ENCODE measurements at places on chromosomes 1 and 21.

DNA sequence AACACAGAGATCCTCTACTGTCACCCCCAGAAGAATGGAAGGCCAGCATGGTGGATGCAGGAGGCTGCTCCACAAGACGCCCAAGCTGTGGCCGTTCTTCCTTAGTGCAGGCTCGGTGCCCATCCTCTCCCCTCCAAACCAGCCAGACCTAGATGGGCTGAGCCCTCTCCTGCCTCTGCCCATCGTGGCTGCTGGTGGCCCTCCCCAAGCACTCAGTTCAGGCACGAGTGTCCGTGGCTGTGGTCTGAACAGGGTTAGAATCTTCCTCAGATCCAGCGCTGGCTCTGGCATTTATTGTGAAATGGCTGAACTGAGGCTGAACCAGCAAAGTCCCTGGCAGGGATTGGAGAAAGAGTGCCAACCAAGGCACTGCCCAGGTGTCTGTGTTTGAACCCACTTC is 59.5 kb downstream of the TRIM11 start:
- no peak for DNase-seq

DNA sequence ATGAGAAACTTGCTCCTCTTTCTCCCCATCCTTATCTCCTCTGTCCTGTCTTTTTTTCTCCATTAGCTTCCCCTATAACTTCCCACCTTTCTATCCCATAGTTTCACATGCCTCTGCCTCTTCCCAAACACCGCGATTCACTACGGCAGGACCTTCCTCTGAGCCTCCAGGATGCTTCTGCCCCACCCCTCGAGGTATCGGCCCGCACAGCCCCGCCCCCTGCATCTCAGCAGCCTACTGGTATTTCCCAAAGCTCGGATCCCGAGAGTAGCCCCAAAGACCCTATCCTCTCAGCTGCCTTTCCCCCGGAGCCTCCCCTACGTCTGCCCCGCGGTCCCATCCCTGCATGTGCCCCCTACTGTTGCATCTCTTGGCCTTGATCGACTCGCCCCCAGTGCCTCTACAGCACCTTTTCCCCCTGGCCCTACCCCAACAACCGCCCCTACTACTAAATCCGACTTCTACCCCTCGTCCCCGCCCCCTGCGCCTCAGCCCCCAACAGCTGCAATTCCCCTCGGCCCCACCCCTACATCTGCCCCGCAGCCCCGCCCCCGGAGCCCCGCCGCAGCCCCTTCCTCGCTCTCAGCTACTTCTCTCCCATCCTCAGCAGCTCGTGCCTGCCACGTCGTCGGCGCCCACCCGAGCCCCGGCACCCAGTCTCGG is 512 bp downstream of the PIAS3 start:
- DNase-seq: no peak

GRCh38 chr1:117013309-117013858 is 11.8 kb downstream of the CD101 start:
- DNase-seq: no peak

- DNase-seq: no peak
Measured at GRCh38 chr1:206445116-206445515, 25.2 kb upstream of the IKBKE start.

DNA sequence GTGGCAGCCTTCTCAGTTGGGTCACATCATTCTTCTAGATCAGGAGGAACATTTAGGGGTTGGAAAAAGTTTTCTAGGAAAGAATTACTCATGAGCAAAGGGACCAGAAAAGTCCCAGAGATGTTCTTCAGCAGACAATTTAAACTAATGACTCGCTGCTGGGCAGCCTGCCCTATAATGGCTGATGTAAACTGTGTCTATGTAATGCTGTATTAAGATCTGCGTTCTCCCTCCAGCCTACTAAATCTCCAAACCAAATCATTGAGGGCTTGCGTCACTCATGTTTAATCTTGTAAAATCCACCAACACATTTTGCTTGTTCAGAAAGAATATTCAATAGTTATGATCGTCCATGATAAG is 92.1 kb downstream of the LRRC8C start:
- DNase-seq: no peak

DNA sequence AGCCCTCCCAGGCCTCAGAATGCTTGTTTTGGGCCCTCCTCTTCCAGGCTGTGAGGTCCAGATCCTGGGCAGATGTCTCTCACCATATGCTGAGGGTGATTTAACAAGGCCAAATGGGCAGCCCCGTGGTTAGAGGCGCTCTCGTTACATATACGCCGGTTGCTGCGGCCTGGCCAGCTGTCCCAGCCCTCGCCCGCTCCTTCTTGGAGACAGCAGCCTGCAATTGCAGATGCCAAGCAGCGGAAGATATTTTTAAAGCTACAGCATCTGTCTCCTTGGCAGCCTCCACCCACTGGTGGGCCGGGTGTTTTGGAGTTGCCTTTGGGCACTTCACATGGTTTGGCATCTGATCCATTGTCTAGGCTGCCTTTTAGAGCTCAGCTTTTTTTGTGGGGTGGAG is 178.8 kb upstream of the NFIA start:
- peak; percentile 17 for DNase-seq

- no peak for DNase-seq
Measured at GRCh38 chr1:91278754-91279153, 125.9 kb downstream of the HFM1 start.

DNA sequence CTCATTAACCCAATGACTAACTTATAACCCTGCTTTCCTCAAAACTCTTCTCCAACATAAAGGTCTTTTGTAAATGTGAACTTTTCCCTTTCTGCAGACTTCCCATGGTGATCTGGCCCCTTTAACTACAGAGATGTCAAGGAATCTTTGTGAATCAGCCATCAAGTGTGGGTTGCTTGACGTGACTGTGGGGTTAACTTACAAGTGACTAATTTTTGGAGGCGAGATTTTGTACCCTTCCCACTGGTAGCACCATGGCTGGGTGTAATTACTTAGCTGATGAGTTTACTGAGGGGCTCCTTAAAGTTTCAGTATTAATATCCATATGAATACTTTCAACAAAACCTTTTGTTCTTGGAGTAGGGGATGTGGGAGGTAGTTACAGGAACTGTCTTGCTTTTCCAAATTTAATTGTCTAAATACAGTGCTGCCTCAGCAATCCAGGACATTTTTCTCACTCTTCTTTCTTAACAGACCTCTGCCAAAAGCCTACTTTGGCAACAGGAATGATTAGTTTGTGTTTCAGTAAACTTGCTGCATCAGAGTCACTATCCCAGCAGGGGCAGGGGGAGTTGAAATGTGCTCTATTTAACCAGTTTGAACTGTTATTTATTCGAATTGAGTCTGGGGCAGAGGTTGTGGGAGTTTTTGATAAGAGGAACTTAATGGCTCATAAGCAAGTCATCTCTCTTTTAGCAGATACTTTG is 217.3 kb upstream of the FGGY start:
- DNase-seq: no peak

DNA sequence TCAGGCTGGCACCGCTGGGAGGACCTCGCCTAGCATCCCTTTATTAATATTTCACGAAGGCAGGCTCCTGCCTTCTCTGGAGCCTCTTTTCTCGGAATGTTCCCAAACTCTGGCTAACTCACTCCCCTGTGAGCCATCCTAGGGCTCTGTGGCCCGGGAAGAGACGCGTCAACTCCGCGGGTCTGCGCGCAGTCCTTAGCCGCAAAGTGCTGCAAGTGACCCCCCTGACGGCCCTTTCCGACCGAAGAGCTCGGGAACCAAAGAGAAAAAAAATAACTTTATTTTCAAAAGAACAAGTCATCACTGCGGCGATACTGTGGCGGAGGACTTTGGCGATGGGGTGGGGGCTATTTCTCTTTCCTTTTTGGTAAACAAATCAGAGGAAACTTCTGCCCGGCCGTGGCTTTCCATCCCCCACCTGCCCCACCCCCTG is 14.6 kb downstream of the NR5A2 start:
- DNase-seq: no peak

DNA sequence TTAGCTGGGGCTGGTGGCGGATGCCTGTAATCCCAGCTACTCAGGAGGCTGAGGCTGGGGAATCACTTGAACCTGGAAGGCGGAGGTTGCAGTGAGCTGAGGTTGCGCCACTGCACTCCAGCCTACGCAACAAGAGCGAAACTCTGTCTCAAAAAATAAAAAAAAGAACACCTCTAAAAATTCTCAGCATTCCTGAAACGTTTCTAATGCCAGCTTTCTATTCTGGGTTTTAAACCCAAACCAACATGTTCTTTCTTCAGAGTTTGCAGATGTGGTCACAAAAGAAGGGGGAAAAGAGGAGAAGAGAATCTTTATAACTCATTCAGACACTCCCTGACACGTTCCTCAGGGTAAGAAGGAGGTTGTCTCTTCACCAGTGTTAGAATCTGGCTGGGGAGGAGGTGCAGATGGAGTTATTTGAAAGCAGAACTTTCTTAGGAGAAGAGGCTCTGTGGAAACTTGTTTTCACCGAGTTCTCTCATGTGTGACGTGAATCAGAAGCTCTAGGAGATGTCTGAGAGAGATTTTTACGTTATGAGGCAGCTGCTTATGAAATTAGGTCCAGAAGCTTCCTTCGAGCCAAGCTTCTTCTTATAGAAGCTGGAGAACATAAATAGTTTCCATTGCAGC is 17.8 kb upstream of the CNR2 start:
- DNase-seq: no peak

- DNase-seq: no peak
Measured at GRCh38 chr1:175270361-175270760, 77.8 kb upstream of the KIAA0040 start.

DNA sequence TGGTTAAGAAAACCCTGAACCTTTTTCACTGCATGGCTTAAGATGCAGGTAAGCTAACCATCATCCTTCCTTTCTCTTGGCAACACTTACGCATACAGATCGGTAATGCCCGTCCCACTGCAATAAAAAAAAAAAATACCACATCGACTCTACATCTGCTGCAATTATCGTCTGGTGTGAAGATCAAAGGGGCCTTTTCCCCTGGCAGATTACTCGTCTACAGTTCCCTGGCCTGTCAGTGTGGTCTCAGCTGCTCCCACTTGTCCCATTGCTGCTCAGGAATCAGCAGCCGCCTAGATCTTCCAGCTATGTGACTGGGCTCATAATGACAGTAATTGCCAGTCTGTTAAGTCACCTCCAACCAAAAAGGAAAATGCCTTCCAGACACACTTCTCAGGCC is 133.1 kb downstream of the SETD4 start:
- no peak for DNase-seq

All from nucleus accumbens (tissue), 56 donors.